Fibroblast of villous mesenchyme (primary cell): ENCODE measurements at places on chromosomes 1 and 21.

GRCh38 chr1:2391041-2391930 lies at the start of the genes MORN1 and RER1:
Gene MORN1, minus strand, starts transcription at chr1:2391554. Its CDS starts 21 bp downstream, at chr1:2391533.
Gene RER1, plus strand, starts transcription at chr1:2391841. Its CDS starts 3,950 bp downstream, at chr1:2395791.
- peak; percentile 99 for DNase-seq

GRCh38 chr1:26450908-26451307 lies 18.8 kb downstream of the DHDDS start:
- no peak for DNase-seq

GRCh38 chr1:214331827-214332423 lies 51.0 kb downstream of the SMYD2 start:
- DNase-seq: peak; percentile 34

GRCh38 chr1:54866801-54867716 lies 19.9 kb downstream of the DHCR24 start:
- DNase-seq: no peak

DNA sequence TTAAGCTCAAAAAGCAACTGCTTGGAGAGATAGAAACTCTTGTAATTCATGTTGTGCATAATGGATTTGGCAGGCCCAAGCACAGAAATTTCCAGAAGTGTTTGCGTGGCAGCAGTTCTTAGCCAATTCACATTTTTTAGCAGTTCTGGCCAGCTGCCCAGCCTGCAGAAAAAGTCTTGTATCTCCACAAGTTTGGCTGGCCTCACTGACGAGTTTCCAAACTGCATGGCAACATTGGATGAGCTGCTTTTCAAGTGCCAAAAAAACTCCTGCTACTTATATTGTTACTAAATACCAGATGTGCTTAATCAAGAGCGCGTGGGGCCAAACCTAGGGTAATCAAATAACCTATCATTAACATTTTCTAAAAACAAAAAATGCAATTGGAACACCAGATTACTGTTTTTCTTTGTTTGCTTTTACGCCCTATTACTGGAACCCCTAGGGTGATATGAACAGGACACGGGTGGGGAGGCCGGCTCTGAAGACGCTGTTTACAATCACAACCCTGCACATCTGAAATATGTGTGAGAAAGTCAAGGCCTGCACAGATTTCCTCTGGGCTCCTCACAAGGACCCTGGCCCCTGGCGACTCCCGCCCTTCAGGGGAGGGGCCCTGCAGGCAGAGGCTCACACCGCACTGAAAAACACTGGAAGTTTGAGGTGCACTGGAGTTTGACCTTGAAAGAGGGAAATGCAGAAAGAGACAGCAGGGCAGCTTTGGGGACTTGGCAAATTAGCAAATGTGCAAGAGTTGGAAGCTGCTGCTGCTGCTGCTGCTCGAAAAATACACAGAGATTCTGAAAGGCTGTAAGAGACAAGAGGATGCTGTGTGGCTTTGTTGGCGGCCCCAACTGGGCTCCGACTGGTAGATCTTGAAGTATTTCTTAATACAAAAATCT lies 55.2 kb upstream of the TARBP1 start:
- DNase-seq: peak; percentile 99

GRCh38 chr1:149997585-149998262 lies 12.8 kb downstream of the OTUD7B start:
- no peak for DNase-seq

DNA sequence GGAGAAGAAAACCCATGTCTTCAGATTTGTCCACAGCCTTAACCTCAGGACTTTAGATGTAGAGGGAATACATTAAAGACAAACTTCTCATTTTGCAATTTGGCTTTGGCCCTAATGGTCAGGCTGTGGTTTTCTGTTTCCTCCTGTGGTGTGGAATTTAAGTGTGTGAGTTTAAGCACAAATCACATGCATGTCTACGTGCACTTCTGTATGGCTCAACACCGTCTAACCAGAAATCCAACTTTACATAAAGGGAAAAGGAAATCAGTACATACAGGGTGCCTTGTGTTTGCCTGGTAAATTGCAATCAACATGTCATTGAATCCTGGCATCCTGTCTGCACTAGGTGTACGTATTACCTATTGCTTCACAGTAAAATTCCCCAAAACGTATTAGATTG lies 1.2 kb upstream of the ZNF124 start:
- no peak for DNase-seq

DNA sequence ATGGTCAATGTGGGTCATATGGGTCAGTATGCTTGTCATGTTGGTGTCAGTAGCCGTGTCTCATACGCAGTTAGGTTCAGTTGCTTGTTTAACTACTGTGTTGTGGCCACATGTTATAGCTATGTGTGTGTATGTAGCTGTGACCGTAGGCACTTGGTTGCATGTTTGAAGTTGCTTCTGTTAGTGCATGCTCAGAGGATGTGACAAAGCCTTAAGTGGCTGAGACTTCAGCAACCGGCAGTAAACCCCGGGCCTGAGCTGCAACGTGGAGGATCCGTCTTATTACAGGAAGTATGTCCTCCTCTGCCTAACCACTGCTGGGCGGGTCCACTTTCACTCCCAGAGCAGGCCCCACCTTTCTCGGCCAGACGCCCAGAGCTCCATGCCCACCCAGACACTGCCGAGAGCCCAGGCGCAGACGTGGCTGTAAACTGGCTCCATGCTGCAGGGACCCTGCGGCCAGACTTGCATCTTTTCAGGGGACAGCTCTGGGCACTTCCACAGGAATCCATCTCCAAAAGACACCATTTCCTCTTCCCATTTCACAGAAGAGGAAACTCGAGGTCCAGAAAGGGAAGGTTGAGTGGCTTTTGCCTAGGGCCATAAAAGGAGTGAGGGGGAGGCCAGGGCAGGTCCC lies 2.2 kb downstream of the TCEA3 start:
- peak; percentile 93 for DNase-seq

DNA sequence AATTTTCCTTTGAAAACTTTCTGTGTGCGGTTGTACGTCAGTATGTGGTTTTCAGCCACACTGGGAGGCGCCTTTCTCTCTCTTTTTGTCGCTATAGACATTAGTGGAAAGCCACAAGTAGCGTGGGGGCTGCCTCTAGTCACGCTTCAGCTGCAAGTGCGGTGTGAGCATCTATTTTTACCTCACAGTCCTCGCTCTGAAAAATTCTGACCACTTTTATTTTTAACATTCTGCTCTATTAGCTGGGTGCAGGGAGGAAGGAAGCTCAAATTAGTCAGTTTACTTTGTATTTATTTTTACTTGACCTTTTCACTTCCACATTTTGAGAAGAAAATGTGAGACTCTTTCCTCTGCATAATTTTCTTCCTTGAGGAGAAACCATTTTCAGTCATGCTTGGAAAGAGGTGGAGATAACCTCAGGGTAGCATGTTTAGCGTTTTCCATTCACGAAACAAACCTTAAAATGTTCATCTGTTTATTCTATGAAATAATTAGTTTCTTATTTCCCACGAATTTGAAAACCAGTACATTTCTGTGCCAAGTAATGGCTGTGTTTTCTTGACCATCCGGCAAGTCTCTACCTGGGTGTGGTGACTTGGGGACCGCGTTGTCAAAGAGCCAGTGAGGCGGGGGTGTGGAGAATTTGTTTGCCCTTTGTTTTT lies 35.6 kb downstream of the ADARB1 start:
- DNase-seq: no peak

DNA sequence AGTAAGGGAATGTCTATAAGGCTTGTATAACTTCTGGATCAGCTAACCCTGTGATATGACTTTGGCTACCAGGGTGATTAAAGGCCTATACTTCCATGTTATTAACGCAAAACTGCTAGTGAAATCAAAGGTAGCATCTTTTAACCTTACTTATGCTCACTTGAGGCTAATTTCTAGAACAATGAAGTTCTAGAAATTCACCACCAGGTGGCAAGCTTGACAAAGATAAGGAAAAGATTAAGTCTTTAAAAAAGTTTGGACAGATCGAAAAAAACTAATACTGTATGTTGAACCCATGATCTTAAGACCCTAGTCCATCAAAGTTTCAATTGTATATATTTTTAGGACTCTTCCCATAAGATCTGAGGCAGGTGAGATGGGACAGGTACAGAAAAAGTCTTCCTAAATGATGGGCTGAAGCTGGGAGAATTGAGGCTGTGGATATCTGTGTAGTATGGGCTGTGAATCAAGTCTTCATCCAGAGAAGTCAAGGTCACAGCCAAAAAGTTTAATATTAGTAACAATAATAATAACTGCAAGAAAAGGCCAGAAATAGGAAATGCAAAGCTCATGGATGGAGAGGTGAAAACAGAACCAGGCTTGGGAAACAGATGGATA lies 18.8 kb downstream of the KYAT3 start:
- peak; percentile 58 for DNase-seq

- no peak for DNase-seq
Measured at GRCh38 chr1:180261524-180262155, 31.6 kb downstream of the LHX4 start.

GRCh38 chr1:228555074-228555994 lies 68.2 kb downstream of the RNF187 start:
- peak; percentile 14 for DNase-seq

GRCh38 chr1:185075476-185075875 lies 30.1 kb downstream of the RNF2 start:
- DNase-seq: no peak

GRCh38 chr1:228037401-228038386 lies 30.9 kb downstream of the WNT3A start:
- no peak for DNase-seq

GRCh38 chr21:23008601-23009202 lies 2010.5 kb downstream of the NCAM2 start:
- no peak for DNase-seq

GRCh38 chr1:237864338-237865244 lies 26.1 kb downstream of the ZP4 start:
- DNase-seq: peak; percentile 11

GRCh38 chr21:43921571-43921978 lies 56.6 kb downstream of the AGPAT3 start:
- DNase-seq: no peak

GRCh38 chr1:30411206-30411605 lies 312.2 kb downstream of the MATN1 start:
- DNase-seq: no peak

GRCh38 chr1:83741770-83742169 lies 257.2 kb downstream of the TTLL7 start:
- DNase-seq: no peak

- DNase-seq: peak; percentile 77
Measured at GRCh38 chr1:183604038-183604808, 14.0 kb upstream of the NCF2 start.

- peak; percentile 68 for DNase-seq
Measured at GRCh38 chr1:26278724-26279455, 996 bp upstream of the SH3BGRL3 start.
